ENCODE measurements at places on chromosomes 2 and 18.

DNA sequence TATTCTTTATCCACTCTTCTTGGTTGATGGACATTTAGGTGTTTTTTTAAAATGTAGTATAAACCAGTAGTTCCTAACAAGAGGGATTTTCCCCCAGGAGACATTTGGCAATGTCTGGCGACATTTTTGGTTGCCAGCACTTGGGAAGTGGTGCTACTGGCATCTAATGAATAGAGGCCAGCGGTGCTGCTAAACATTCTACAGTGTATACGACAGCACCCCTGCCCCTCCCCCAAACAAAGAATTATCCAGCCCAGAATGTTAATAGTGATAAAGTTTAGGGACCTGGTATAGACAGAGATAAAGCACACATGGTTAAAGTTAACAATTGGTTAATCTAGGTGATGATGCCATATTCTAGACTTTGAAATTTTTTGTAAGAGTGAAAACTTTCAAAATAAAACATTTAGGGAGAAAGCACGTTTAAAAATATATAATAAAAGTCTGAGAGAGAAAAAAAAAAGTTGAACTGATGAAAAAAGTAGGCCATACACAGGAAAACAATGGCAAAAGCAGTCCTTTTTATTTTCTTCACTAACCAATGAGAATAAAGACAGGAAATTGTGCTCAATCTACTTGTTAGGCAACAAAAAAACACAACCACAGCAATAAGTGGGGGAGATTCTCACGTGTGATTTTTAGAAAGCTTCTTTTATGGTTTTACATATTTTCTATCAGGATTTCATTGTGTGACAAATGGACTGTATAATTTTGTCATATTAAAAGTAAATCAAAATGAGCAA lies 14.8 kb downstream of the FBXO48 start:
- DNase-seq = no peak

DNA sequence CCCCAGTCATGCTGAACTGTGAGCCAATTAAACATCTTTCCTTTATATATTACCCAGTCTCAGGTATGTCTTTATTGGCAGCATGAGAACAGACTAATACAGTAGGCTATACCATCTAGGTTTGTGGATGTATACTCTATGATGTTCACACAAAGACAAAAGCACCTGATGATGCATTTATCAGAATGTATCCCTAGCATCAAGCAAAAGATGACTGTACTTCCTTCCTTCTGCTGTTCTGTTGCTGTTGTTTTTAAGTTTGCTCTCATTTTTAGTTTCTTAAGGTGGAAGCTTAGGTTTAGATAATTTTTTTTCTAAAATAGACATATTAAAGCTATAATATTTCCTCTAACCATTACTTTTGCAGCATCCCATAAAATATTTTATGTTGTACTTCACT lies 12.4 kb downstream of the ZSCAN30 start:
- DNase-seq = no peak

- no peak for DNase-seq
Observed at GRCh38 chr18:60962625-60963024, 370.6 kb upstream of the CDH20 start.

DNA sequence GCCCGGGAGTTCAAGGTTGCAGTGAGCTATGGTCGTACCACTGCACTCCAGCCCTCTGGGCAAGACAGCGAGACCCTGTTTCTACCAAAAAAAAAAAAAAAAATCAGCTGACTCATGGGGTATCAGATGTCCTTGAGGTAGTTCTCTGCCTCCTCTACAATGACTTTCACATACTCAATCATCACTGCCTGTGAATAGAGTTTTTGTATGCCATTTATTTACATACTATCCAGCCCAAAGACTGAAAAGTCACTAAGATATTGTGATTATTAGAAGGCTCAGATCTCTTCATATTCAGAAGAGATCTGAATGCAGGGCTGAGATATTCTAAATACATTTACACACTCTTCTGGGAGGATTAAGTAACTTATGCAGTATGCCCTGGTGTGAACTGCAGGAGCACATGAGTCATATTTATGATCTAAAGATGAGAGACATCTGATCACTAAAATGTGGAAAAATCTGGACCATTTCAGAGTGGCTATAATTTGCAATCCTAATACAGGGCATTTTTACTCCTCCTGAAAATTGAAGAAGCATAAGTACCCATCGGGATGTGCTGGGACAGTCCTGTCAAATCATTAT lies 38.9 kb downstream of the KLF7 start:
- no peak for DNase-seq

- no peak for DNase-seq
Observed at GRCh38 chr2:16320716-16321115, 344.9 kb downstream of the CYRIA start.

DNA sequence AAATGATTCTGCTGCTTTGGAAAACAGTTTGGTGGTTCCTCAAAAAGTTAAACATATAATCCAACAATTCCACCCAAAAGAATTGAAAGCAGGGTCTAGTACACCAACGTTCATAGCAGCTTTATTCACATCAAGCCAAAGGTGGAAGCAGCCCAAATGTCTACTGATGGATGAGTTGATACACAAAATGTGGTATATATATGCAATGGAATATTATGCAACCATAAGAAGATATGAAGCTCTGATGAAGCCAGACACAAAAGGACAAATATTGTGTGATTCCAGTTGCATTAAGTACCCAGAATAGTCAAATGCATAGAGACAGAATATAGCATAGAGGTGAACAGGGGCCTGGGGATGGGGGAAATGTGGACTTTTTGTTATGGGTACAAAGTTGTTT lies 269.3 kb downstream of the METTL4 start:
- no peak for DNase-seq

DNA sequence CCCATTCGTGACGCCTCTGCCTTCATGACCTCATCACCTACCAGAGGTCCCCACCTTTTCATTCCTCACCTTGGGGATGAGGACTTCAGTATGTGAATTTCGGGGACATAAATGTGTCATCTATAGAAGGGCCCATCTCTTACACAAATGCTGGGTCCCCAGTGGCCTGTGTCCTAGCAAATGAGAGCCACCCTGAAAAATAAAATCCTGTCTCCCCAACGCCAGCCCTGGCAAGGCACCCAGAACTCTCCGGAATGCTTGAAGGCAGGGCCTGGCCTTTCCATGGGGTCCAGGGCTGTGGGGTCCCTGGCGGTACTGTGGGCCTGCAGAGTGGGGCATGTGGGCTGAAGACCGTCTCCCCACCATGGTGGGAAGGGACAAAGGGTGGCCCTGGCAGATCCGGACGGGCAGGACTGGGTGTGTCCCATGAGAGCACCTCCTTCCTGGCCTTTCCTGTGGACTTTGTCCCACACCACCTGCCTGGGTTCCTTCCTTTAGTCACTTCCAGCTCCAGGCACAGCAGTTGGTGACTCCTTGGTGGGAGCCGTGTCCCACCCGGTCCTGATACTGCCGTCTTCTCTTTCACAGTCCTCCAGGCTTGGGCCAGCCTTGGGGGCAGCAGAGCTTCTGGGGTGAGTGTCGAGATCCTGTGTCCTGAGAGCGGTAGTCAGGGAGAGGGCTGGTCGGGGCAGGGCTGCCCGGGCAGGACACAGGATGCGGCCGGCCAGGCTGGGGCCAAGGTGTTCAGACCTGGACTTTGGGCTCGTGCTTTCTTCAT lies 18.6 kb downstream of the CAPN10 start:
- DNase-seq = no peak

GRCh38 chr2:12119841-12120240 lies 373.4 kb downstream of the LPIN1 start:
- DNase-seq = no peak

GRCh38 chr2:181268174-181268867 lies 188.9 kb upstream of the ITGA4 start:
- DNase-seq = no peak

DNA sequence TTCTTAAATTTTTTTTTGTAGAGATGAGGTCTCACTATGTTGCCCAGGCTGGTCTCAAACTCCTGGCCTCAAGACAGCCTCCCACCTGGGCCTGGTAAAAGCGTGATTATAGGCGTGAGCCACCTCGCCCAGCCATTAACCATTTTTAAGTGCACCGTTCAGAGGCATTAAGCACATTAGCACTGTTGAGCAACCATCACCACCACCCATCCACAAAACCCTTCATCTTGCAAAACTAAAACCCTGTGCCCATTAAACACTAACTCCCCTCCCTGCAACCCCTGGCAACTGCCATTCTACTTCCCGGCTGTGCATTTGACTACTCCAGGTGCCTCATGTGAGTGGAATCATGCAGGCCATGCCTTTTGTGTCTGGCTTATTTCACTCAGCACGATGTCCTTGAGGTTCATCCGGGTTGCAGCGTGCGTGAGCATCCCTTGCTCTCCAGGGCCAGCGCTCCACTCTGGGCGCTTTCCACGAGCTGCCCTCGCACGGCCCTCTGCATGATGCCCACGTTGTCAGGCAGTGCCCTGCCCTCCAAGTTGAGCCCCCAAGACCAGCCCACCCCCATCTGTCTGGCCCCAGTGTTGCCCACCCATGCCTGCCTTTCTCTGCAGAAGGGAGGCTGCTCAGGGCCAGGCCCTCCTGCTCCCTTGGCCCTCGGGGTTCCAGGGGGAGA lies 63.0 kb upstream of the GLI2 start:
- no peak for DNase-seq

DNA sequence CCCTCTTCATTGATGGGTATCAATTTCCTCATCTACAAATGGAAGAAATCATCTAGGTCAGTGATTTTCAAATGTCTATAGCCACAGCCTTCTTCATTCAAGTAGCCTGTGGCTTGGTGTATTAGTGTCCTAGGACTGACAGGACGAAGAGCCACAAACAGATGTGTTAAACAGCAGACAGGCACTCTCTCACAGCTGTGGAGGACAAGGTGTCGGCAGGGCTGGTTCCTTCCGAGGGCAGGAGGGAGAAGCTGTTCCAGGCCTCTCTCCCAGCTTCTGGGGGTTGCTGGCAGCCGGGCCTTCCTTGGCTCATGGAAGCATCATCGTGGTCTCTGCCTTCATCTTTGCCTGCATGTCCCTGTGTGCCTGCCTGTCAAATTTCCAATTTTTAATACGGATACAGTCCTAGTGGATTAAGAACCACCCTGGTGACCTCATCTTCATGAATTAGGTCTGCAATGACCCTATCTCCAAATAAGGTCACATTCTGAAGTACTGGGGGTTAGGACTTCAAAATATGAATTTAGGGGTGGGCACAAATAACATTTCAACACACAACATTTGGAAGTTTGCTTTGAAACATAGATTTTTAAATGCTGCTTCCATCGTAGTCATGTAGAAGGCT lies 86.5 kb downstream of the PTGR3 start:
- DNase-seq = no peak

DNA sequence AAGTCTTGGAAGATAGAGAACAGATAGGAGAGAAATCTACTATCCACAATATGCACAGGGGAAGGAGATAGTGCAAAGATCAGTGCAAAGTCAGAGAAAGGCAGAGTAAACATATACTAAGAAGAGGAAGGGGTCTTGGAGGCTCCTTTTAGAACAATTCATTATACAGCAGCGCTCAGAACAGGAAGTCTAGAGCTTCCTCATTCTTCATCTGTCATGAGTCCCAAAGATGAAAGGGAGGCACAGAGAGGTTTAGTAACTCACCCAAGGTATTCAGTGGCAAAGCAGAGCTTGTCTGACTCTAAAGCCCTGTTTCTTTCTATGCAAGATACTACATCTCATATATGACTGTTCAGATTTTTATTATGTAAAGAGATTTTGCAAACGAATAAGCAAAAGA lies 1.4 kb downstream of the SP110 start:
- no peak for DNase-seq

GRCh38 chr18:35468711-35469110 lies 29.0 kb downstream of the INO80C start:
- no peak for DNase-seq

DNA sequence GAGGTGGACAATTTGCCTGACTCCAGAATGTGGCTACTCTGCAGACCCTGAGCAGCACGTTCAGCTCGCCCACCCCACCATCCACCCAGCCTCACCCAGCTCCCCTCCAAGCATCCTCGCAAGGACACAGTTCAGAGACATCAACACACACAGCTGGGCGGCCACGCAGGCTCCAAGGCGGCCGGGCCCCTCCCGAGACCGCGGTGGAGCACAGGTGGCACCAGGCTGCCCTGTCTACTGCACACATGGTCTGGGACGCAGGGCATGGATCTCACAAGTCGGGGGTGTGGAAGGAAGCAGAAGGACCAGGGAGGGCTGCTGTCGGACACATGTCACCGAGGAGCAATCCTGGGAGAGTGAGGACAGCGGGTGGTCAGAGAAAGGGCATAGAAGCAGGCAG lies 36.2 kb downstream of the AQP12A start:
- no peak for DNase-seq

DNA sequence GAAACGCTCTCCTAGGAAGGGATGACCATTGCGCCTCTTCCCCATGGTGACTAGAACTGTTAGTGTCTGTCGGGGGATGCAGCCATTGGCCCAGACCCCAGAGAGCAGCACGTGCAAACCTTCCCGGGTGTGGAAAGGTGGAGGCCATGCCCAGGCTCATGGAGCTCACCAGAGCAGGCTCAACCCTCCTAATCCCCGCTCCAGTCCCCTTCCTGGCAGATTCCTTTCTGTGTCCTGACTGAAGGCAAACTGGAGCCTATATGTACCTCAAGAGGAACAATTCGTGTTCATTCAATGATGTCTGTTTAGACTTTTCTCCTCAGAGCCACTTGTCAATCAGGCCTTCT lies 94.4 kb downstream of the RHOB start:
- no peak for DNase-seq

GRCh38 chr2:186917866-186918265 lies 68.9 kb upstream of the ZSWIM2 start:
- DNase-seq = no peak

- no peak for DNase-seq
Observed at GRCh38 chr2:193843675-193844074, 1648.9 kb upstream of the TMEFF2 start.

- DNase-seq = no peak
Observed at GRCh38 chr2:234329202-234329960, 167.5 kb downstream of the ARL4C start.

GRCh38 chr2:60000686-60001085 lies 552.8 kb downstream of the BCL11A start:
- DNase-seq = no peak

DNA sequence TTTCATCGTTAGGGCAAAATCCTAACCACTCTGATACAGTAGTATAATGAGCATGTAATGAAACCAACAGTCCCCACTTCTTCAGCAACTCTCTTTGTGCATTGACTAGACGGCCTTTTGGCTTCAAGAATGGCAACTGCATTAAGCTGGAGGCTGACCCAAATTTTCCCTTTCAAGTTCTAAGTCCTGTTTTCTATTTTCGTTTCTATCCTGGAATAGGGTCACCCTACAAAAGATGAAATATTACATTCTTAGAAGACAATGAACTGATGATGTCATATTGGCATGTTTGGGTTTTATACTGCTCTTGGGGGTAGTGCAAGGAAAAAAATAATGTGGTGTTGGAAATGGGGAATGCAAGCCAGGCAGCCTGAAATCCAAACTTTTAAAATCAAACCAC lies 254.4 kb downstream of the ETAA1 start:
- no peak for DNase-seq

- no peak for DNase-seq
Observed at GRCh38 chr2:205730701-205731582, 48.6 kb downstream of the NRP2 start.

GRCh38 chr2:26942543-26943295 lies 27.7 kb upstream of the MAPRE3 start:
- no peak for DNase-seq
